NAMALWA (cell line): ENCODE measurements at places on chromosomes 1 and 21.

DNA sequence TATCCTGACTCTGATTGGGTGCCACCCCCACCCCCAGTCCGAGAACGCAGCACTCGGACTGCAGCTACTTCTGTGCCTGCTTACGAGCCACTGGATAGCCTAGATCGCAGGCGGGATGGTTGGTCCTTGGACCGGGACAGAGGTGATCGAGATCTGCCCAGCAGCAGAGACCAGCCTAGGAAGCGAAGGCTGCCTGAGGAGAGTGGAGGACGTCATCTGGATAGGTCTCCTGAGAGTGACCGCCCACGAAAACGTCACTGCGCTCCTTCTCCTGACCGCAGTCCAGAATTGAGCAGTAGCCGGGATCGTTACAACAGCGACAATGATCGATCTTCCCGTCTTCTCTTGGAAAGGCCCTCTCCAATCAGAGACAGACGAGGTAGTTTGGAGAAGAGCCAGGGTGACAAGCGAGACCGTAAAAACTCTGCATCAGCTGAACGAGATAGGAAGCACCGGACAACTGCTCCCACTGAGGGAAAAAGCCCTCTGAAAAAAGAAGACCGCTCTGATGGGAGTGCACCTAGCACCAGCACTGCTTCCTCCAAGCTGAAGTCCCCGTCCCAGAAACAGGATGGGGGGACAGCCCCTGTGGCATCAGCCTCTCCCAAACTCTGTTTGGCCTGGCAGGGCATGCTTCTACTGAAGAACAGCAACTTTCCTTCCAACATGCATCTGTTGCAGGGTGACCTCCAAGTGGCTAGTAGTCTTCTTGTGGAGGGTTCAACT, 2.1 kb downstream of the RBM15 start:
- no peak for DNase-seq

GRCh38 chr1:19969898-19970660, 9.3 kb downstream of the PLA2G2A start:
- DNase-seq: no peak

DNA sequence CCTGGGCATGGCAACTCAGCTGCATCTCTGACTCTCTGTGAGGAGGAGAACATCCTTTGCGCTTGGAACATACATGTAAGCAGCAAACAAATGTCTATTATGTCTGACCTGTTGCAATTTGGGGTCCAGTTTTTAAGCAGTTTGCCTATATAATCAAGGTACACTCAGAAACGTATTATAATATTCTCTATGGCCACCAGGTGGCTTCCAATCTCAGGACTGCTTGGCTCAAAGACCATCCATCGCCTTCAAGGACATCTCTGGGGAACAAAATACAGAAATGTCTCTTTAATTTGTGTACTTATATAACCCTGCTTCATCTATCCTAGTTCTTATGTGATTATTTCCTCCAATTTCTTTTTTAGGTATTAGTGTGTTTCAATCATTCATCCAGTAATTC, 227.2 kb downstream of the OLFM3 start:
- DNase-seq: peak; percentile 57

GRCh38 chr1:150187560-150187931, 37.8 kb downstream of the PLEKHO1 start:
- DNase-seq: no peak

DNA sequence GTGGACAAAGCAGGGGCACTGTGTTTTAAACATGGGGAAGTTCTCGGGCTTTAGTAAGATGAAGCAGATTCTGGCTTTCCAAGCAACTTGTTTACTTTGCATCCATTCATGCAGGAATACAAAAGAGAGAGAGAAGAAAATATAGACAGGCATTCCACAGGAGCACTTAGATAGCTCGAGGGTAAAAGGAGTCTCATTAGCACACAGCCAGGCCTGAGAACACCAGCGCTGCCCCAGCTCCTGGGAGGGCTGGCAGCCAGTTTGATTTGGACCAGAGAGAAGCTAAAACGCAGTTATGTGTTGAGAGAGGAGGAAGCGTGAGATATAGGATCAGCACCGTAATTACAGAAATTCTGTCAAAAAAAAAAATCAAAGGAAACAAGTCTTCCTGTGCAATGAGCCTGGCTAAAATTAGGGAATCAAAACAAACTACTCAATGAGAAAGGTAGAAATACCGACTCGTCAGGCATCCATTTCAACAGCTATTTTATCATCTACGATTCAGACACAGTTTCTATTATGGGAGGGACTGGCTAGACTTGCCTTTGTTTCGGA, 68.2 kb downstream of the CLSTN1 start:
- DNase-seq: no peak

DNA sequence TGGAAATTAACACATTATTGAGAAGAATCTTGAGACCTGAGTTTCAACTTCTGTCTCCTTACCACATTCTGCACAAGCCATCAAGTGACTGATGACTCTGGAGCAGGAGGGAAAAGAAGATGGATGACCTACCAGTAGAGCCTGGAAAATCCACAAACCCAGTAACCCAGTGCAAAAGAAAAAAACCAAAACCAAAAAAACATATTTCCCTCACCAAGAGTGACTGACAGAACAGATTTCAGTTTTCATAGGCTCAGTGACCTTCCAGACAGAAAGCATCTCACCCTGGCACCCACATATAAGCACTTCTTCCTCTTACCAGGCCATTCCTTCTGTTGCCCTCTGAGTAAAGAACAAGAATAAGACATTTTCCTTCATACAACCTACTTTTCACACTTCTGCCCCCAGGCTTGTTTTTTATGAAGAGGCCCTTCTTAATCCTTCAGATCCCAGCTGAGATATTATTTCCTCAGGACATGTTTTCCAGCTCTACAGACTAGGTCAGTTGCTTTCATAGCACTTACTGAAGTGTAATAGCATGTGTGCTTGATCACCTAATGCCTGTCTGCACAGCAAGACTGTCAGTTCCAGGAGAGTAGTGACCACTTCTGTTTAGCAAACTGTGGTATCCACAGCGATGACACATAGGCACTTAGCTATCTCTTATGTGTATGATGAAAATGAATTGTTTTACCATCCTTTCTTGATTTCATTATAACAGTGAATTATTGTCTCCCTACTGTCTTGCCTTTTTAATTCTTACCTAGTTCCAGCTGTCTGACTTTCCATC, 4.0 kb downstream of the TSACC start:
- no peak for DNase-seq

DNA sequence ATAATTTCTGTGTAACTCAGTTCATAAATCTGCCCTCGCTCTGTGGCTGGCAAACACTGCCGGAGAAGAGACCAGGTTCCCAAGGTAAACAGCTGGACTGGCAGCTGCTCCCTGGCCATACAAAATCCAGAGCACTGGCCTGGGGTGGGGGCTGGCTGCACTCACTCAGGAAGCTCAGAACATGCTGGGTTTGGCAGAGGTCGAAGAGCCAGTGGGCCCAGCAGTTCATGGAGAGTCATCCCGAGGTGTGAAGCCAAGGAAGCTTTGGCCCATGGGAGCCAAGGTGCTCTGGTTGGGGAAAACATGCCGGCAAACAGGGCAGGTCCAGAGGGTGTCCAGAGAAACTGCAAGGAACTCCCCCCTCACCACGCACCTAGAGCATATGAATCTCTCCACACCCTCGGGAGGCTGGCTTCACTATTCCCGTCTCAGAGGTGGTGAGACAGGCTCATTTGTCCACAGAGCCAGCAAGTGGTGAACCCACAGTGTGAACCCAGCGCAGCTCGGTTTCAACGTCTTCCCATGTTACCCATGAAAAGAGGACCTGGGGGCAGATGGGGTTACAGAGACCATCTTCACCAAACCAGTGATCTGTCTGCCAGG, 102.4 kb downstream of the DMRTB1 start:
- no peak for DNase-seq

DNA sequence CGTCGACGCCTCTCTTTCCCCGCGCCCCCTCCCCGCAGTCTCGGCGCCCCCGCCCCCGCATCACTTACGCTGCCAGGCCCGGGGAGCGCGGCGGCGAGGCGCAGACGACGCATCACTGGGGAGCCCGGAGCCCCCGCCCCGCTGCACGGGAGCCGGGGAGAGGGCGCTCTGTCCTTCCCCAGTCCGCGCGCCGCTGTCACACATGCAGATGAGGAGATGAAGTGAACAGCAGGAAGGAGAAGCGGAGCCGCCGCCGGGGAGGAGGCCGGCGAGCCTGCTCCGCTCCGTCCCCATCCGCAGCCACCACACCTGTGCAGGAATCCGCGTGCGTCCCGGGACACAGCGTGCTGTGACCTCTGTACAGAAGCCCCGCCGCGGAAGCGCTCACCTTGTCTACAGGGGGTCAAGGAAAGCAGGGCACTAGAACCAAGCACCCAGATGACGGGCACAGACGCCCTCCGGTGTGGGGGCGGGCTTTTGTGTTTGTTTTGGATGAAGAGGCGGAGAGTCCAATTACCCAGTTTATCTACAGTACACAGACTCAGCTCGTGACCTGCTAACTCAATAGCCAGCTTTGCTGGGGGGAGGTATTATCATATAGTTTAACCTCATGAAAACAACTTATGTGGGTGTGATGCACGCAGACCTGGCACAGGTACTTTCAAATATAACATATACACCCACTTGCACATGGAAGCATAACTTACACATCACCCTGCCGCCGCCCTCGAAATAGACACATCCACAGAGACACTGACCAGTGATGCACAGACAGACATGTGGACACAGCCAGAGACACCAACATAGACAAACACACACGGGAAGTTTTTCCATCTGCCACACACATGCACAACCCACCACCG, 12.4 kb downstream of the KLHDC8A start:
- no peak for DNase-seq

GRCh38 chr1:10901091-10901890, 104.8 kb upstream of the CASZ1 start:
- no peak for DNase-seq

- DNase-seq: no peak
Measured at GRCh38 chr1:67629370-67630075, 55.5 kb upstream of the GADD45A start.

DNA sequence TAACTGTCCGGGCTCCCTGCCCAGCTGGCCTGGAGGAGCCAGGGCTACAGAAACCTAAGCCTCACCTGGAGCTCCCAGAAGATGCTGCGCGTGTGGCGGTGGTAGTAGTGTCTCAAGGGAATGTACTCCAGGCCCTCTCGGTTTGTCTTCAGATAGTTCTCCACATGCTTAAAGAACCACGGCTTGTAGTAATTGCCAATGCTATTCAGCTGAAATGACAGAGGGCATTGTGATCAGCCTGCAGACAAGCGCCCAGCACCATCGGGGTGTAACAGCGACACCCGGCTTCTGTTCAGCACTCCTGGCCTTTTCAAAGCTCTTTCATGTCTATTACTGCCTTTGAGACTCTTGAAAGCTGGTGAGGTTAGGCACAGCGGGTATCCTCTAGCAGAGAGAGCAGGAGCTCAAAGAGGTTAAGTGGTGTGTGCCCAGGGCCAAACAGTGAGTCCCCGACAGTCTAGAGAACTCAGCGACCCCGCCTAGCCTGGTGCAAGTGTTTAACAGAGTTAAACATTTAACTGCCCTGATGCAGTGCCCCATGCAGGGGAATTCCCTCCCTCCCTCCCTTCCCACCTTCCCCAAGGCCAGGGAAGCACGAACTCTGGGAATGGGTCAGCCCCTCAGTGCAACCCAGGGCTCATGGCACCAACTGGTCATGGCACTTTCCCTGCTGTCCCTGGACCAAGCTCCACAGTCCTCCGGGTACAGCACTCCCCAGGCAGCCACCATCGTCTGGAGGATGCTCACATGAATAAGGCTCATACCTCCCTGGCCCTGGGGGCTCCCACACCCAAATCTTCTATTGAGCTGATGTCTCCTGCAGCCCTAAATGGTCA, 21.5 kb downstream of the DHCR24 start:
- DNase-seq: no peak

DNA sequence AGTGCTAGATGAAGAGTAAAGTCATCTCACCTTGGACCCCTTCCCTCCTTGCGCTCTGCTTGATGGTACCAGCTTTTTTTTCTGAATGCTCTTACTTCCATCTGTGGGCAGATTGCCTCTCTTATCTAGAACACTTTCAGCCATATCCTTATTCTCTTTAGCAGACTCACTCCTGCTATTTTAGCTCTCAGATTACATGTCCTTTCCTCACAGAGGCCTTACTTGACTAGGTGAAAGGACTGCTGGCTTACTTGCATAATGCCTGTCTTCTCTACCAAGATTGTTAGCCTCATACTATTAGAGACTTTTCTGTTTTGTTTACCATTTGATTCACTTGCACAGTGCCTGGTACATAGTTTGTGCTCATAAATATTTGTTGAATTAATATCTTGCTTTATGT, 9.3 kb downstream of the IFI44 start:
- DNase-seq: no peak

DNA sequence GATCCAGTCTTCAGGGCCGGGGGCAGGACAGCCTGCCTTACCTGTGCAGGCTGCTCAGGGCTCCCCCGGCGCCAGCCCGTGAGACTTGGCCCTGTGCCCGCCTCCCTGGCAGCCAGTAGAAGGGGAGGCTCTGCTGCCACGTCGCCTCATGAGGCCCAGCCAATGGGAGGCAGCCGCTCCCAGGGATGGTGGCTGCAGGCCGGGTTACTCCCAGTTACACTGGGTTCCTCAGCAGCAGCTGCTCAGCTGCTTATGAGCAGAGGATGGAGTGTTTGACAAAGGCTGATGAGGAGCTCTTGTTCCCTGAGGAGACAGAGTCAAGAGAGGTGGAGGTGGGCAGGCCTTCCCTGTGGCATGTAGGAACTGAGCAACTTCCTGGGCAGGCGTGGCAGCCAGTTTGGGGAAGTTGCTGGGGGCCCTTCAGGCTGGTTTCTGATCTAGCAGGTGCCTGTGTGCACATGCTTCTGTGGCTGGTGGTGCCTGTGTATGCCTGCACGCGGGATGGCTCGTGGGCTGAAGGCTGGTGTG, 5.5 kb downstream of the MFSD2A start:
- peak; percentile 79 for DNase-seq

DNA sequence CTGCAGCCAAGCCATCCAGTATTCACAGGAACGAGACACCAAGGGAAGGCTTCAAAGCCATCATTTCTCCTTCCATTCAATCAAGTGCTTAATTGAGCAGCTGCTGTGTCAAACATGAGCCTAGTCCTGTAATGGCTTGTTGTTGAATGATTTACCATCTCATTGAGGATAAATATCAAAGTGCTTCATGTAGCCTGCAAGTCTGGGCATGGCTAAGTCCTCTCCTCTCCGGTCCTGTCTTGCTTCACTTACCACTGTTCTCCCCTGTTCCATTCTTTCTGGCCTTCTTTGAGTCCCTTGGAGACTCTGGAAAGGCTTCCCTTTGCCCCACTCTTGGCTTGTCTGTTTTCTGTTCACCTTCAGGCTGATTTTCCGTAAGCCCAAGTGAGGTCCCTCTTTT, 279.8 kb downstream of the PBX1 start:
- DNase-seq: no peak

- no peak for DNase-seq
Measured at GRCh38 chr1:25173809-25174340, 58.4 kb downstream of the SYF2 start.

DNA sequence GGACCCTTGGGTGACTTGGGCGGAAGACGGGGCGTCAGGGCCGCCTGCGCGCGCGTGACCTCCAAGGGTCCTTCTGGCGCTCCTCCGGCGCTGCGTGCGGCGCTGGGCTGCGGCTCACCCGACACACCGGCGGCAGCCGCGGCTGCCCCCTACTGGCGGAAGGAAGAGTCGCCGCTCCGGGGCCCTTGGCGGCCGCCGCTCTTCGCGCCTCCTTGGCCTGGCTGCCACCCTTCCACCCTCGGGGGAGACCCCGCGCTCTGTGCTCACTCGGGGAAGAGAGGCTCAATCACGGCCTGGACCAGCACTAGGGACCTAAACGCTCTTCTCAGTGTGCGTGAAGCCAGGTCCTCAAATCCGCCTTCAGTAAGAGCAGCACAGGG, 89.7 kb downstream of the DMRTA2 start:
- peak; percentile 58 for DNase-seq
